Stimulated activated CD4-positive, alpha-beta T cell treated with anti-CD3 and anti-CD28 coated beads, Interleukin-12 subunit alpha, Interleukin-12 subunit beta, amount 100 ng/mL, for 4 hours (primary cell): ENCODE measurements at places on chromosomes 1 and 21.
A peak's percentile ranks its signal among the peaks of the same experiment; 100 is the strongest.

- no peak for DNase-seq
Observed at GRCh38 chr1:70248729-70249128, 27.5 kb downstream of the SRSF11 start.

GRCh38 chr1:228174482-228175315 is 9.1 kb downstream of the IBA57 start:
- no peak for DNase-seq

- DNase-seq: no peak
Observed at GRCh38 chr1:3275471-3276340, 178.8 kb upstream of the ARHGEF16 start.

DNA sequence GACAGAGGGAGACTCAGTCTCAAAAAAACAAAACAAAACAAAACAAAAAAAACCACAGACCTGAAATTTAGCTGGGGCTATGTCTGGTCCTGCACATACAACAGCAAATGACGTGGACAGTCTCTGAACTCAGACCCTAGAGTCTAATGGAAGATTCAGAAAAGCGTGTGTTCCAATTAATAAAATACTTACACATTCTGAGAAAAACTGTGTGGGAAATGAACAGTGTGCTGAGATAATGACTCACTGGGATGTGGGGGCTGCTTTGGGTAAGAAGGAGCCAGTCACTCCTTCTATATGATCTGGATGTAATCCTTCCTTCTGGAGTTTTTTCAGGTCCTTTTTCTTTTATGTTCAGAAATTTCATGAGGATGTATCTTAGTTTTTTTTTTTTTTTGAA is 29.4 kb downstream of the CLDN14 start:
- no peak for DNase-seq

GRCh38 chr1:106344494-106344893 is 712.0 kb upstream of the PRMT6 start:
- no peak for DNase-seq

DNA sequence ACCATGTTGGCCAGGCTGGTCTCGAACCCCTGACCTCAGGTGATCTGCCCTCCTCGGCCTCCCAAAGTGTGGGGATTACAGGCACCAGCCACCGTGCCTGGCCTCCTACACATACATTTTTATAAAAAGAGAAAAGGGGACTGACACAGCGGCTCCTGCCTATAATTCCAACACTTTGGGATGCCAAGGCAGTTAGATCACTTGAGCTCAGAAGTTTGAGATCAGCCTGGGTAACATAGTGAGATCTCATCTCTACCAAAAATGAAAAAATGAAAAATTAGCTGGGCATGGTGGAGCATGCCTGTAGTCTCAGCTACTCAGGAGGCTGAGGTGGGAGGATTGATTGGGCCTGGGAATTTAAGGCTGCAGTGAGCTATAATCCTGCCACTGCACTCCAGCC is 23.4 kb downstream of the ZNF281 start:
- no peak for DNase-seq

DNA sequence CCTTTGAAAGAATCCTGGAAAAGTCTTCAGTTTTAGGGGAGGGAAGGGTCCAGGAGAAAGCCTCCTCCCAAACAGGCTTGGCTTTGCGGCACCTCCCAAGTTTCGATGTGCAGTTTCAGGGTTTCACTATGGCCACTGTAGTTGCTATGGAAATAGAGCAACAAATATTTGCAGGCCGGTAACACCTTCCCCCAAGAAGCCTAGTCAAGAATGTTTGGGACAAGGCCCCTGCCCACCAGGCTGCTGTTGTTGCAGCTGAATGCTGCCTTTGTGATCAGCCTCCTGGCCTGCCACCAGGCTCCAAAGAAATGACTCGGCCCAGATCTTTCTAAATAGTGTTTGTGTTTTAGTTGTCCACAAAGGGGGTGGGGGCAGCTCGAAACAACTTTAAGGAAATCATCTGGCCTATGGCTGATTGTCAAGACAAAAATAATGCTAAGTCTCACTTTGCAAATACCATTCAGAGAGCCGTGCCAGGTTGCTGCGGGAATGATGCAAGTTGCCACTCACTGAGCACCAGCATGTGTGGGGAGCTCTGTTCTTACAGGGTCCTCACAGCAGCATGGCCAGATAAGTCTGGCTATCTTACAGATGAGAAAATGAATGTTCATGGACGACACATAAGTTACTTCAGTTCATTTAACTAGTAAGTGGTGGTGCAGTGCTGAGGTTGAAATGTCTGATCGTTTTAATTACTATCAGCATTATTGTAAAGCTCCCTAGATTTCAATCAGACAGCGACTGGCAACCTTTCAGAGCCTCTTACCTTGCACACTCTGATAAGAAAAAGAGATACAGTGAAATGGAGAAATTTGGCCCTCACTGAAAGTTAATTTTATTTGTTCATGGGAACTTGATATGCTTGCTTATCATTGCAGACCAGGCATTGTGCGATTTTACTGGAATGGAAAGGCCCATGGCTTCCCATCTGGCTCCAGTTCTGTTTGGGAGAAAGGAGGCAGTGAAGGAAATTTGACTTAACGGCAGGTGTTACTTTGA is 91.2 kb upstream of the JUN start:
- no peak for DNase-seq

- no peak for DNase-seq
Observed at GRCh38 chr1:187630653-187631380, 802.1 kb downstream of the PLA2G4A start.

DNA sequence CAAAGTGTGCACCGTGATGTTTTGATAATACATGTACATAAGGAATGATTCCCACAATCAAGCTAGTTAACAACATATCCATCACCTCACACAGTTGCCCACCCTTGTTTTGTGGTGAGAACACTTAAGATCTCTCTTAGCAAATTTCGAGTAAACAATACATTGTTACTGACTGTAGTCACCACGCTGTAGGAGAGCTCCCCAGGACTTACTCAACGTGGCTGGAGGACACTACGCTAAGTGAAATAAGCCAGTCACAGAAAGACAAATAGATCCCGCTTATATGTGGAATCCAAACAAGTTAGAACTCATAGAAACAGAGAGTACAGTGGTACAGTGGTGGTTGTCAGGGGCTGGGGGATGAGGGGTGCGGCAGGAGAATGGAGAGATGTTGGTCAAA is 24.8 kb downstream of the GPR137B start:
- no peak for DNase-seq

DNA sequence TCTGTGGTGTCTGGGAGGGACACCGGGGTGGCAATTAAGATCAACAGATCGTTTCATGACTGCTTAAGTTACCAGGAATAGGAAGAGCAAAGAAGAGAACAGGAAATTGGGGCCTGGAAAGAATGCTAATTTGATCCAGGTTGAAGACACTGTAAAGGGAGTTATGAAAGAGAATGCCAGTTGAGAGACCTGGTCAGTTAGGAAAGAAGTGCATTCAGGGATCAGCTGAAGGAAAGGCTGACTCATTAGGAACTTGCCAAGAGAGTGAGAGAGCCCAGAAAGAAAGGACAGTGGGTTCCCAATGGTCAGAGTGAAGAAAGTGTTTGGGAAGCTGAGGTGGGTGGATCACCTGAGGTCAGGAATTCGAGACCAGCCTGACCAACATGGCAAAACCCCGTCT is 119.6 kb downstream of the UBE2U start:
- no peak for DNase-seq

- peak; percentile 61 for DNase-seq
Observed at GRCh38 chr1:31593770-31594632, 17.7 kb downstream of the TINAGL1 start.

DNA sequence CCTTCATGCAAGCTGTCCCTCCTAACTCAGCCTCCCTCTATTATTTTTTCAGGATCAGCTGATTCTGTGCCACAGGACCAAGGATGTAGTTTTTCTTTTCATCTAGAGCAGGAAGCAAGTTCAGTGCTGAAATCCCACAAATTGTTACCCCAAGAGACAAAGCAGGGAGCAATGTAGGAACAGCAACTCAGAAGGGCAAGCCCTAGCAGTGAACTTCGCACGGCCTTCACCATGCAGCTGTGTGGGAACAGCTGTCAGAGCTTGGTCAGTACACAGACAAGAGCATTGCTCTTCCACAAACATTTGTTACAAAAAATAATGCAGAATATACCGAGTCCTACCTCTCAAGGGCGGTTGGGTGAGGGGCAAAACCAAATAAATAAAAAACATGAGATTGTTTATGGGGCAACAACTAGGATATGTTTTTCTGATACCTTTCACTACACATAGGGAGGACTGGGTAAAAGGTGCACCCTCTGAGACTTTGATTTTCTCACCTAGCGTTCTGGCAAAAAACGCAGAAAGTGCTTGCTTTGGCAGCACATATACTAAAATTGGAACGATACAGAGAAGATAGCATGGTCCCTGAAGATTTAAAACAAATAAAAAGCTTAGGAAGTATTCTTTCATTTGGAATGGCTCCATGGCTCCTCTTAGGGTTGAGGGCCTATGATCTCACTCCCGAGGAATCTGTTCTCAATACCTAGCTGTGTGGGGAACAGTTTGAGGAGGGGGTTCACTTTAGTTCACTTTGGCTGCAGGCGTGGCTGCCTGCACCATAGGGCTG is 37.1 kb upstream of the ANGPTL7 start:
- no peak for DNase-seq

GRCh38 chr1:236103646-236104218 is 38.6 kb upstream of the GPR137B start:
- DNase-seq: peak; percentile 43

GRCh38 chr1:150149271-150150132 is at the start of gene PLEKHO1:
PLEKHO1 (plus strand) TSS chr1:150149916; CDS start chr1:150150258, 342 bp downstream.
- DNase-seq: peak; percentile 82

DNA sequence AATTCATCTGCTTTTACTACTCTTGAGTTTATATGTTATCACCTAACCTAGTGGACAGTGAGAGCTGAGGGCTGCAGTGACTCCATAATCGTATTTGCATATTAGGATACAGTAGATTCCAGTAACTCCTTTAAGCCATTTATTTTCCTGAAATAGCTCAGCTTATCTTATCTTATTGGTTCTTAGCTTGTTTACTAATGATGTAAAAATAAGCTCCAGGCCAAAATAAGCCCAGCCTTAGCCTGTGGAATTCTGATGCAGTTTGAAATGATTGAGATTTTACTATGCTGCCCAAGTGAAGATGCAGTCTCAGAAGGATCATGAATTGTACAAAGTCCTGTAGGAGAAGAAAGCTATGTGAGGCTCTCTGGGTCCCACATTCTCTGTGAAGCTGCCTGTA is 18.1 kb downstream of the ATP1A1 start:
- no peak for DNase-seq

DNA sequence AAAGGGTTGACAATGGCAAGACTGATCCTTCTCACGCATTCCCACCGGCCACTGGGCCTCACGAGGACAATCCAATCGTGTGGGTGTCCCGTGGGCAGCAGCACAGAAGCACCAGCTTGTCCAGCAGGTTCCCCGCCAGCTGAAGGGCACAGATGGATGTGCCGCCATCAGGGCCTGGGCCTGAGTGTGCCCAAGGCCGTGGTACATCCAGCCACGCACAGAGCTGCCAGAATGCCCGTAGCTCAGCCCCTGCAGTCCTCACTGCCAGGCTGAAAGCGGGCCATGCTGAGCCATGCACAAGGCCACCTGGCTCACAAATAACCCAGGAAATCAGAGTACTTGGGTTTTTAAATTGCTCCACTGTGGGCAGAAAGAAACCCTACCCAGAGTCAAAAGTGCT is 7.0 kb downstream of the NPHP4 start:
- DNase-seq: no peak

GRCh38 chr1:246951413-246951812 is 19.7 kb upstream of the AHCTF1 start:
- no peak for DNase-seq

- DNase-seq: no peak
Observed at GRCh38 chr21:45383615-45384201, 21.3 kb upstream of the COL18A1 start.

GRCh38 chr1:9792156-9793042 is 31.4 kb downstream of the CLSTN1 start:
- DNase-seq: no peak

GRCh38 chr1:31924839-31925238 is 13.3 kb downstream of the PTP4A2 start:
- no peak for DNase-seq

GRCh38 chr1:32234792-32235191 is 12.2 kb upstream of the FAM167B start:
- no peak for DNase-seq

GRCh38 chr1:25036117-25036546 is 106.1 kb upstream of the RUNX3 start:
- DNase-seq: no peak
